A549 (cell line): ENCODE measurements at places on chromosomes 3 and 15. TPM values are rescaled to one million over a fixed set of nuclear protein-coding genes. Genes with fewer than 3 reads are reported as not detected.
A peak's percentile ranks its signal among the peaks of the same experiment; 100 is the strongest.

Gene CATSPER2
- polyA plus RNA-seq = 1.2 to 2.0 TPM (median 1.2 TPM) in 3 replicates

GRCh38 chr3:98980915-98981596 is 79.6 kb upstream of the DCBLD2 start:
- DNase-seq = peak; percentile 51

- peak; percentile 20 for DNase-seq
These were observed 74.0 kb upstream of the MANF start for GRCh38 chr3:51311055-51311454.

Gene PLIN1
- polyA plus RNA-seq = 0.13 to 0.28 TPM (median 0.27 TPM) in 3 replicates

Gene INSYN1
- polyA plus RNA-seq = 0.84 to 1.9 TPM (median 1.1 TPM) in 3 replicates

- no peak for DNase-seq
These were observed 44.0 kb downstream of the XXYLT1 start for GRCh38 chr3:195226900-195227447.

- DNase-seq = no peak
These were observed 159.8 kb downstream of the AKAP13 start for GRCh38 chr15:85540085-85540797.

Gene ALDH1A2
- polyA plus RNA-seq = 0.22 to 0.35 TPM (median 0.25 TPM) in 3 replicates

DNA sequence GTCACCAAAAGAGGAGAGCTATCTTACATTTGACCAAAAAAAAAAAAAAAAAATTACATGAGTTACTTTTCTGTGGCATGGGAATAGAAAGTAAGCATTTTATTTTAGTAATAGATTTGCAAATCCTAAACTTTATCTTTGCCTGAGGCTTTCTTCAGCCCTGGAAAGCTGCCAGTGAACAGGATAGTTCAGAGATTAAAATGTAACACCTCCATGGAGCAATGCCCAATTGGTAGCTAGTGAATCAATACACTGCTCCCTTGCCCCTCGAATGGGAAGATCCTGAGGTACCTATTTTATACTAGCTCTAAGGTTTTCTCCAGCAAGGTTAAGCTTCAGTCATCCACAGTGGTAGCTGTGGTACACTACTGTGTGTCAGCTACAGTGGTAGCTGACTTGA is 867.1 kb downstream of the NAALADL2 start:
- DNase-seq = no peak

DNA sequence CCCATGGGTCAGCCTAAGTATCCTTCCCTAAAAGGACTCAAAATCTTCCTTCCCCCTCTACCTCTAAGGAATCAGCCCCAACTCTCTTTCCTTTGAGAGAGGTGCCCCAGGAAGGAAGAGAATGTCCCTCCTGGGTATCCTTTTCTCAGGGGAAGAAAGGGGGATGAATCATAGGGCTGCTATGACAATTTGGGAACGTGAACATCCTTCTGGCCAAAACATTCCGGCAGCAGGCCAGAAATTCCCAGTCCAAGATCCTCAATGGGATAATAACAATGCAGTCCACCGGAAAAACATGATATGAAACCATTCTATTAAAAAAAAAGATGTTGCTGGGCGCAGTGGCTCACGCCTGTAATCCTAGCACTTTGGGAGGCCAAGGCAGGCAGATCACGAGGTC is 50.8 kb upstream of the CACNA2D3 start:
- no peak for DNase-seq

DNA sequence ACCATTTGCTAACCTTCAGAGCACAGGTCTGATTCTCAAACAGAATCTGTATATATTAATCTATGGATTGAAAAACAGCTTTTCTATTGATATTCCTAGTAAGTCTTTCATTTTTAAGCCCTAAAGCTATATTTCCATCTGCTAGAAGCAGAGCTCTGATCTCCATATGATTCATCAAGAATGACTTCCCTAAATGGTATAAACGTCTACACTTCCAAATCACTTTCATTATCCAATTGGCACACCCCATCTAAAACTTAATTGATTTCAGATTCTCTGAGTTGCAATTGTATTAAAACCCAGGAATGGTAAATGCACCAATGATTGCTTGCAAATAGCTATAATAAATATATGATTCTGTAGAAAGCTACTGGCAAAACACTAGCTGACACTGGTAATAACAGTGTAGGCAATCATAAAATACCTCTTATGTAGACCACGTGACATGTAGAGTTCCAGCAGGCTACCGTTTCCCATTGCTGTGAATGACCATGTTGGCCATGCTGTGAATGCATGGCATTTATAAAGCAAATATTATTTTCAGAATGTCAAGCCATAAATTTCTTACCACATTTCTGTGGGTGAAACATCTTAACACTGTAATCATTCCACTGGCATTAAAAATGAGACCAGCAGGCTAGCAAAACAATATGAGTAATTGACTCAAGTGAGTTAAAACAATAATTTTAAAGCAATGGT is 226.0 kb downstream of the ZMAT3 start:
- DNase-seq = no peak

- no peak for DNase-seq
These were observed 82.0 kb downstream of the CNTN3 start for GRCh38 chr3:74532446-74532845.

- no peak for DNase-seq
These were observed 420.9 kb upstream of the NECTIN3 start for GRCh38 chr3:110650741-110651140.
